ENCODE measurements at places on chromosomes 4 and X. TPM values are rescaled to one million over a fixed set of nuclear protein-coding genes. Genes with fewer than 3 reads are reported as not detected.

HMX1 gene
- not detected for total RNA-seq

MAGEB17 gene
- total RNA-seq, result not detected

ZNF711 gene
- 0.93 TPM for total RNA-seq

PTPN13 gene
- 5.5 TPM for total RNA-seq

PAGE2B gene
- 0.59 TPM for total RNA-seq

PNMA5 gene
- not detected for total RNA-seq

USP26 gene
- total RNA-seq, result not detected
